Adrenal gland (tissue), 19 donors: ENCODE measurements at places on chromosomes 1 and 21.

DNA sequence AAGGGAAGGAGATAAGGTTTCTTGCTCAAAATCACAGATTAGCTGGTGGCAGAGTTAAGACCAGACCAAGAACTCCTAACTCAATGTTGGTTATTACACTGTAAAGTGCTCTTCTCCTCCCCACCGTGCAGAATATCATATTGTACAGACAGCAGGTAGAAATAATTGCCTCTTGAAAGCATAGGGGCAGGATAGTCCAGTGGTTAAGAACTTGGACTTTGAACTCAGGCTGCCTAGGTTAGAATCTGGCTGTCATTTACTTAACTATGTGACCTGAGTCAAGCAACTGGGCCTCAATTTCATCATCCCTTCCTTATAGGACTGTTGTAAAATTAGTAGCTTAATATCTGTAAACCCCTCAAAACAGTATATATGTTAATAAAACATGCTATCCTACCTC lies 114.9 kb upstream of the HIVEP3 start:
- no peak for DNase-seq

DNA sequence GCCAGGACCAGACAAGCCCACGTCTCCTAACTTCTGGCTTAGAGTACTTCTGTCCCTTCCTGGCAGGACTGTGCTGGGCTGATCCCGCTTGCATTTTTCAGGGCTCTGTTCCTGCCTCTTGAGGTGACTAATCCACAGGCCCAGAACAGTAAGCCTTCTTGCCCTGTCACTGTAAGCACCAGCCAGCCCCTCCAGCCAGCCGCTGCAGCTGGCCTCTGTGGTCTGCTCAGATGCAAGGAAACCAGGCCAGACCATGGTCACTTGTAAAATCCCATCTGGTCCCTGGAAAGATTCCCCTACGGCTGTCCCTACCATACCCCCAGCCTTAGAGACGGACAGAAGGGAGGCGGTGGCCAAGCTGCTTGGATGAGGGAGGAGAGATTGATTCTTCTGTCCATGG lies 74.2 kb downstream of the KIRREL1 start:
- no peak for DNase-seq

- DNase-seq: no peak
These were observed 12.6 kb upstream of the IER5 start for GRCh38 chr1:181075766-181076350.

DNA sequence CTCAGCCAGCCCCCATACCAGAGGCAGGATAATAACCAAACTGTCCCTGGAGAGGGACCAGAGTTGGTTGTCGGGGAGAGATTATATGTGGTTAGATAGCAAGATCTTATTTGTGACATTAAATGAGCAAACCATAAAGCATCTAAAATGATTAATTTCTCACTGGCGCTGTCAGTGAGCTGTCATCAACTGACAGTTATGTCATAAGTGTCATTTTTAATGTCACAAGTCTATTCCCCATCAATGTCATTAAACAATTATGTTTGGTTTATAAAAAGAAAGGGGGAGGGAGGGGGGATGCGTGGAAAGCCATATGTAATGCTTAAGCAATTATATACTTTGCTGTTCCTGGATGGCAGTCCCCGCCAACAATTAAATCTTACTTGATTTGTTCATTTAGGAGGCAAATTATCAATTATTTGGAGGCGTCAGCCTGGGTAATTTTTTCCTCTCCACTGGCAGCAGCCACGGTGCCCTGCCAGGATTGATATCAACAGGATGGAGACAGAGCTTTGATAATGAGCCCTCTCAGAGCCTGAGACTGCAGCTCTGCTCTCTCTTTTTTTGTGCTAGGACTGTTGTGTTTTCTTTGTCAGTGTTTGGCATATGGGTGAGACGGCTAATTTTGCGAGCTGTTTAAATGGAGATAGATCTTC lies 333.6 kb upstream of the CAMK1G start:
- DNase-seq: no peak

DNA sequence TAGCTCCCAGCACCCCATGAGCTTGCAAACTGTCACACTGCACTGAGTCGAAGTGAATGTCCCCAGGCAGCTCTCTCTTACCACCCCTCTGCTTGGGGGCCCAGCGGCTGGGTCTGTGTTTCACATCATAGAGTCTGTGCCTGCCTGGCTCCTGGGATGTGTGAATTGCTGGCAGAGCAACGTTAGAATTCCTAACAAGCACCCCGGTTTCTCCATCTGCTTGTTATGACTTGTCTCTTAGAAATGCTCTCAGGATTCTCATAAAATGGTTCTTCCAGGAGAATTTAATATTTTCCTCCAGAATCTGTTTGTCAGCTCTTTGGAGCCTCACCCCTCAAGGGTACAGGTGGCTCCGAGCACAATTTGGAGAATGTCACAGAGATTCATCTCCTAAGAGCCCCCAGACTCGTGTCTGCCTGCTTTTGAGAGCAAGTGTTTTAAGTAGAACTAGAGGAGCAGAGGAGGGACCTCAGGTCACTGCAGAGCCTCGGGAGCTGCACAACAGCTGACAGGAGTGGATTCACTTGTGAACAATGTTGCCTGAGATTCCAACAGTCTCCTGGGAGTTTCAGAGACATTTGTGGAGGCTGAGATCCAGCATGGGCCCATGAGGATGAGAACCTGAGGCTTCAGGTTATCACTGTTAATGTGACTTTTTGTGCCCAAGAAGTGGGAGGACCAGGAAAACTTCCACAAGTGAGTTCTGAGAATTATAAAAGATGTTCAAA lies 131.5 kb downstream of the KCNJ6 start:
- no peak for DNase-seq

- no peak for DNase-seq
These were observed 94.7 kb downstream of the DMRTA2 start for GRCh38 chr1:50328552-50328951.

DNA sequence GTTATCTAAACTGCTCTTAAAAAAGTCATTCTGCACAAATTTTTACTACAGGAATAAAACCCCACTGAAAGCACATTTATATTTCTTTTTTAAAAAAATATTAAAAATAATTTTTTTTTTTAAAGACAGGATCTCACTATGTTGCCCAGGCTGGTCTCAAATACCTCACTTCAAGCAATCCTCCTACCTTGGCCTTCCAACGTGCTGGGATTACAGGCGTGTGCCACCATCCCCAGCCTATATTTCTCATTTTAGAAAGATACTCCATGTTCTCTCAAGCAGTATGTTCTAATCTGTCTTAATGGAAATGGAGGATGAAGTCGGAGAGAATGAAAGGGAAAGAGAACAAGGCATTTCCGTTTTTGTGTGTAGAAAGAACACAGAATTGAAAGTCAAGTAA lies 17.1 kb downstream of the USP24 start:
- DNase-seq: no peak

GRCh38 chr1:230335861-230336522 lies 90.1 kb downstream of the PGBD5 start:
- no peak for DNase-seq

- no peak for DNase-seq
These were observed 44.1 kb downstream of the TRPM2 start for GRCh38 chr21:44397431-44398031.
